ENCODE measurements at places on chromosomes 2 and 18. TPM values are rescaled to one million over a fixed set of nuclear protein-coding genes. Genes with fewer than 3 reads are reported as not detected.

- H3K27me3 ChIP-seq = peaks cover 21% of the 10 kb centered on the region
- H3K27ac ChIP-seq = no peak overlapping the region
- H3K36me3 ChIP-seq = no peaks in the 10 kb centered on the region
- no peak for DNase-seq
- H3K4me3 ChIP-seq = no peak overlapping the region
- peaks cover 3% of the 10 kb centered on the region for H3K4me1 ChIP-seq
Measured at GRCh38 chr2:207041279-207041678, 102.0 kb downstream of the CPO start.

- peaks cover 3% of the 10 kb centered on the region for H3K27me3 ChIP-seq
- H3K4me1 ChIP-seq = peaks cover 9% of the 10 kb centered on the region
- H3K4me3 ChIP-seq = no peak overlapping the region
- H3K27ac ChIP-seq = no peak overlapping the region
Measured at GRCh38 chr2:1504311-1504750, 91.1 kb downstream of the TPO start.

DNA sequence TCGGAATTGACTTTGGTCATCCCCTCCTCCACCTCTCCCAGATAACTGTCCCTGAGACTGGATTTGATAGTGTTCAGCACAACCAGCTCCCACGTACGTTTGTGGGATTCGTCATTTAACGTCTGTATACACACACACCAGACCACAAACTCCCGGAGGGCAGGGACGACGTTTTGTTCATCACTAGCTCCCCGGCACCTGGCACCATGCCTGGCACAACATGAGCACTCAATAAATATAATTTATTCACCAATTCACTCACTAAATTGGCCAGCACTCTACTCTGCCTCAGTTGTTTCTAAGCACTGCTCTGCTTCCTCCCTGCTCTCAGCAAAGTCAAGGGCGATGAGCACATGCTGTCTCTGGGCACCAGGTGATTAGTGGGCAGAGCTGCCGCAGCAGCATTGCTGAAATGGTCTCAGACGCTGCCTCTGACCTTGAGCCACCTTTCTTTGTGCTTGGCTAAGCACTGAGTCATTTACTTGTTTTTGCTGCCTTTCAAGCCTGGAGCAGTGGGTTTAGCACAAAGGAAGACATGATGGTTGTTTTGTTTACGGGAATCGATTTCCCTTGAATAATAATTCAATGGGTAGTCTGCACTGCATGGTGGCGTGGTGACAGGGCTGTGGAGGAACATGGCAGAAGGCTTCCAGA lies 19.3 kb upstream of the LOXHD1 start:
- H3K36me3 ChIP-seq = no peaks in the 10 kb centered on the region
- H3K4me1 ChIP-seq = peaks cover 4% of the 10 kb centered on the region
- DNase-seq = no peak
- H3K4me3 ChIP-seq = no peak overlapping the region

- H3K27ac ChIP-seq = no peak overlapping the region
- peaks cover 1% of the 10 kb centered on the region for H3K27me3 ChIP-seq
- H3K36me3 ChIP-seq = no peaks in the 10 kb centered on the region
- DNase-seq = no peak
Measured at GRCh38 chr2:15023221-15023620, 390.7 kb downstream of the LRATD1 start.

The SESTD1 gene
- total RNA-seq = 12.3 TPM

The RAMP1 gene
- total RNA-seq = 17.6 TPM

- no peaks in the 10 kb centered on the region for H3K36me3 ChIP-seq
- peaks cover 8% of the 10 kb centered on the region for H3K27me3 ChIP-seq
- H3K27ac ChIP-seq = no peak overlapping the region
- H3K4me1 ChIP-seq = peaks cover 5% of the 10 kb centered on the region
- H3K4me3 ChIP-seq = no peak overlapping the region
Measured at GRCh38 chr2:111923276-111923804, 24.9 kb downstream of the MERTK start.

DNA sequence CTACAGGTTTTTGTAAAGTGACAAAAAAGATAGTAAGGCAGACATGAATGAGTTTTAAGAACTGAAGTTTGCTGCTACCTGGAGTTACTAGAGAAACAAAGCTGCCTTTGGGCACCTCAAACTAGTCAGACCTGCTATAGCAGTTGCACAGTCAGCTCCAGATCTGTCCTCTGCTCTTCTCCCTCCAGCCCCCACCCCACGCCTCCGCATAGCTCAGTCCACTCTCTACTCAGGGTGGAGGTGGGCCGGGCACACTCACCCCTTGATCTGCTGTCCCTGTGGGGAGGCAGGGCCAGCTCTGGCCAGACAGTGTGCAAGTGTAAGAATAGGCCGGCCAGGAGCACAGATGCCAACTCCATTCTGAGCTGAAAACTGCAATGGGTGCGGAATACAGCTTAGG lies 4.1 kb downstream of the SERTAD2 start:
- H3K4me1 ChIP-seq = peaks cover 64% of the 10 kb centered on the region
- DNase-seq = peak; percentile 67
- peak overlapping the region; percentile 68 for H3K27ac ChIP-seq
- peak overlapping the region; percentile 63 for H3K4me3 ChIP-seq

The TFPI gene
- total RNA-seq = 1.2 TPM

- H3K36me3 ChIP-seq = no peaks in the 10 kb centered on the region
- no peaks in the 10 kb centered on the region for H3K4me1 ChIP-seq
- H3K27ac ChIP-seq = no peak overlapping the region
- DNase-seq = no peak
- H3K4me3 ChIP-seq = no peak overlapping the region
Measured at GRCh38 chr2:229993236-229993635, 70.9 kb downstream of the FBXO36 start.

DNA sequence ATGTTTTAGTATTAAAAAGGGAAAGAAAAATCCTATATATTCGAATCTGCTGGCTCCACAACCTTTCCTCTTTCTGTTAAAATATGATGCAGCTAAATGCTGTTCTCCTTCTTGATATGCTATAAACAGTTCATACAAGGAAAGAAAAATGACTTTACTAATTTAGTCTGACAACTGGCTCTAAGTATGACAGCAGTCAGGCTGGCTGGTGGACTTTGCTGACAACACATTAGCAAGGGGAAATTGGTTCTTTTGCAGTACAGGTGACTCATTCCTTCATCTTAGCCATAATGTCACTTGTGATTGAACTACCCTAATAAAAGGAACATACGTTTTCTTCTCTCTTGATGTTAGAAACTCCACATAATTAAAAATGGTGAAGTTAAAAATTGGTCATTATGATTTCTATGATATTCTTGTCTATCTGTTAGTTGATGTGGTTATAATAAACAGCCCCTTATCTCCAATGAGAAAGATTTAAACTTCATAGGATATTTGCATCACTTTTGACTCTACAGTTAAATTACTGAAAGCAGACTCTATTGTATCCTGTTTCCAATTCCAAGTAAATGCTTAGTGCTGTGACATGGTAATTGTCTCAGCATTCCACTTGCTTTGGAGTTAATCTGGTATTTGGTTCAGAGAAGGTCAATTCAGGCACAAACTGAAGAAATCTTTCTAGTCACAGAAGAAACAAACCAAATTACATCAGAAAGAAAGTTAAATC lies 315.3 kb upstream of the GULP1 start:
- H3K4me3 ChIP-seq = no peak overlapping the region
- H3K27me3 ChIP-seq = no peaks in the 10 kb centered on the region
- no peak overlapping the region for H3K27ac ChIP-seq
- no peak for DNase-seq

- H3K36me3 ChIP-seq = no peaks in the 10 kb centered on the region
- H3K4me3 ChIP-seq = no peak overlapping the region
- no peak for DNase-seq
- no peak overlapping the region for H3K27ac ChIP-seq
- peaks cover 9% of the 10 kb centered on the region for H3K27me3 ChIP-seq
Measured at GRCh38 chr2:237818066-237818473, 19.5 kb downstream of the RBM44 start.
